Stimulated activated CD8-positive, alpha-beta memory T cell treated with anti-CD3 and anti-CD28 coated beads, Interleukin-7, amount 100 ng/mL, for 48 hours (primary cell): ENCODE measurements at places on chromosomes 2 and 18.

DNA sequence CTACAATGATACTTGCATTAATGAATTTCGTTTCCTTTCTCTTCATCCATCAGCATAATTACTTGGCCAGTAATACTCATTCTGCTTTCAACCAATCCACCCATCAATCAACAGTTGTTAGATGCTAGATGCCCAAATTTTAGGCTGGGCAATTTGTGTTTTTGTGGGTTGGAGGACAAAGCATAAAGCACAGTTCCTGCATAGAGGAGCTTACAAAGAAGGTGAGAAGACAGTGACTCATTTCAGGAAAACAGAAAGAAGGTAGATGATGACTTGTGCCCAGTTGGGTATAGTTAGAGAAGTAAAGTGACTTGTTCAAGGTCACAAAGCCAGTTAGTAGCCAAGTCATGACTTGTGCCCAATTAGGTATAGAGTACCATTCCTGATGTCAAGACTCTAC, 1186.8 kb upstream of the CELF4 start:
- DNase-seq = no peak

- no peak for DNase-seq
Observed at GRCh38 chr2:37916512-37917082, 8.5 kb upstream of the RMDN2 start.

DNA sequence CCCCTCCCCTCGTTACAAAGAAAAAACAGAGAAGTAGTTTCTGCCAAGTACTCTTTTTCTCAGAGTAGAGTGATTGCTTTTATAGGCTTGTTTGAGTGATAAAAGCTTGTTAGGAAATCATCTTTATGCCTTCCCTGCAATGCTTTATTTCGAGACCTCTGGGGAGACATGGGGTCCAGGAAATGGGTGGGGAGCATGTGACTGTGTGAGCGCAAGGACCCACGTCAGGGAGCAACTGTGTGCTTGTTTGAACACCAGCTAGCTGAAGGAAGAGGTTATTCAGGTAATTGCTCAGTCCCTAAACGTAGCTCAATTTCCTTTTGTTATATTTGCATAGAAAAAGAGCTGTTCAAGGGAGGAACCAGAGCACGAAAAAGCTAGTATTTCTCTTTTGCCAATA, 187.3 kb downstream of the FAM210A start:
- no peak for DNase-seq

- no peak for DNase-seq
Observed at GRCh38 chr2:105328281-105329196, 996 bp downstream of the TGFBRAP1 start.

DNA sequence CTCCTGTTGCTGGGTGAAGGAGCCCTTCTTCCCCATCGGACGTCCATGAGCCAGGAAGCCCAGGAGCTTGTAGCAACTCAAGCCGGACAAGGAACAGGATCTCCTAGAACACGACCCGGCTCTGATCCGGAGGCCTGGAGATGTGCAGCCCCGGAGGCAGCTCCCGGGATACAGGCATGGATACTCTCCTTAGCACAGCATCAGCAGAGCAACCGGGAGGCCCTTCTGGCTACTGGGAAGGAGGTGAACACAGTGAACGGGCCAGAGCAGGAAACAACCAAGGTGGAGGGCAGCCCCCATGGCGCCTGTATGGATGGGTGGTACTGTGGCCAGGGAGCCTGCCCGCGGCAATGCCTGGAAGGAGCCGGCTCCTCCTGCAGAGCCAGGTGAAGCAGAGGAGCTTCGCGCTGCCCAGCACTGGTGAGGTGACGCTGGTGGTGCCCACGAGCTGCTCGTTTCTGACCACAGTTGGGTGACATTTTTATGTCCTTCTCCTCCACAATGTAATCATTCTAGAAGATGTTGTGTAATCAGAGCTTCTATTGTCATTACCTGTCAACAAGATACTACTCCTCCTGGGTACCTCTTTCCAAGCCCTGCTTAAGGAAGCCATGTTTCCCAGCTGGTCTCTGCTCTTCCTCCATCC, 94.3 kb downstream of the TWIST2 start:
- no peak for DNase-seq

DNA sequence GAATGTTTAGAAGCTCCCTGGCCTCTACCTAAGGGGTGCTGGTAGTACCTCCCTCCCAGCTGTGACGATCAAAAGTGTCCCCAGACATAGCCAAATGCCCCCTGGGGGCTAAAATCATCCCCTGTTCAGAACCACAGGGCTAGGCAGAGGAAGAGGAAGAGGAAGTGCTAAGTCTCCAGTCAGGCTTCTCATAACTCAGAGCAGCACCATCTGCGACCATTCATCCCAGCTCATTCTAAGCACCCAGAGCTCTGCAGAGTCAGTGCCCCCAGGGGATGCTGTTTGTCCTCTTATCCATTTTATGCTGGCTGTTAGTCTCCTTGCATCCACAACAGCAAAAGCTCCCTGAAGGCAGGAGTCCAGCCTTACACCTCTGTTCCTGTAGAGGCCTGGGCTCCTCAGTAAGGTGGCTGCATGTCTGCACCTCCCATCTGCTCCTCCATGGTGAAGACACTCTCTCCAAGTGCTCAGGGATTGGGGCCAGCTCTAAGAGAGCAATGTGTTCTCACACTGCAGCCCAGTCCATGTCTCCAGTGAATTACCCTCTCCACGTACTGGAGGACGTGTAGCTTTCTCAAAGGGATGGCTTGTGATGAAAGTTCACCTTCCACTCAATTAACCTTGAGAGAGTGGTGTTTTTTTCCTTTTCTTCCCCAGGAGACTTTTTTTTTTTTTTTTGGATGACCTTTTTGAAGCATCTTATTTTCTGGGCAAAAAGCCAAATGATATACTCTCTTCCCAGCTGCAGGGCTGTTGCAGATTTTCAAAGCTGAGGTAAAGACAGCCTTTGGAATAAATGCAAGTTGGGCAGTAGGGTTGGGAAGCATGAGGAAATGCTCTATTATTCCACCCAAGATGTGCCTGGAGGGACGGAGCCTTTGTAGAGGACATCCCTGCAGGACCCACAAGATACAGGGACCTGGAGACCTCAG, 158.9 kb upstream of the SLC14A2 start:
- DNase-seq = no peak

DNA sequence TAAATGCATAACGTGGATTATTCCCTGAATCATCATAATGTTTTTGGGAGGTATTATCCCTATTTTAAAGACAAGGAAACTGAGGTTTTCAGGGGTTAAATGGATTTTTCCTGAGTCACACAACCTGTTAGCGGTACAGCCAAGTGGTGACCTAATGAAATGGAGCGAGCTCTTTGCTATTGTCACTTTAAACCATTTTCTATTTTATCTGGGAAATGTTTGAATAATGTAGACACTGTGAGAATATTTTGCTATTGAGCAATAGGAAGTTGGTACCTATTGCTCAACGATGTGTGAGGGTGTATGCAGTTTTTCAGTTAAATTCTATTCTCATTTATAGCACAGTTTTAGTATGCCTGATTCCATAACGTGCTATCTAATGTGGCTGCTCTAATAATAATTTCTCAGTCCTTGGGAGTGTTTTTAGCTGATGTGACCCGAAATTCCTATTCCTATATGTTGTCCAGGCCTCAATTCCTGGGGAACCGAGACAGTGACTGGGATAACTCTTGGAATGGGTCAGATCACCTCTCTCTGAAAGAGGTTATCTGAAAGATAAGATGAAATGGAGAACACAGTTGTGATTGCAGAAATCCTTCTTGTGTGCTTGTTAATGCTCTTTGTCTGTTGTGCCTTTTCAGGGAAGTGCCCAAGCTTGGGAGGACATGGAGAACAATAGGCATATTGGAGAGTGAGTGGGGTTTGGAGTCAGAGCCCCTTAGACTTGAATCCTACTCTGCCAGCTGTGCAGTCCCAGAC, 38.4 kb downstream of the ABCB11 start:
- DNase-seq = no peak

GRCh38 chr2:86393521-86394491, 47.4 kb upstream of the KDM3A start:
- DNase-seq = no peak

- DNase-seq = no peak
Observed at GRCh38 chr2:79977792-79978191, 326.8 kb downstream of the LRRTM1 start.

- no peak for DNase-seq
Observed at GRCh38 chr2:86021396-86022378, 84.0 kb downstream of the POLR1A start.

DNA sequence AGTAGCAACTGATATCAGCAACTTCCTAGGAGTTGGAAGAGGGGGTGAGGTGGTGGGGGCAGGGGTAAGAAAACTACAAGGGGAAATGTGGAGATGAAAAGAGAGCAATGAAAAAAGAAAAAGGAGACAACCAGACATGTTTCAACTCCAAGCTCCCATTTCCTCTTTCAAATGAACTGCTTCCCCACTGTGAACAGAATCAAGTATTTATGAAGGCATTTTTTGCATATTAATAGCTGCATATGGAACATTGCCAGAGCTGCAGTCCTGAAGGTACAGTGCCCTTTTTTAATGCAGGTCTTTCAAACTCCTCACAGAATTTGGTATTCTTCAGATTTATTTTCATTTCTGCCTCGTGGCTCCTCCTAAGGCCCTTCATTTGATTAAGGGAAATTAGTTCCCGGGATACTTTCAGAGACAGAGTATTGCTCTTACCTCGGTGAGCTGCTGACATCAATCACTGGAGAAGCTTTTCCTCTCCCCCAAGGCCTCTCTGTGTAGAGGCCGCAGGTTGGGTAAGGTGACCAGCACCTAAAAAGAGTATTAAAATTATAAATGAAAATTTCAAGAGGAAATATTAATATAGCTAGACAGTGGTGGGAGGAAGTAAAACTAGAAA, 68.4 kb downstream of the KIAA2012 start:
- no peak for DNase-seq

DNA sequence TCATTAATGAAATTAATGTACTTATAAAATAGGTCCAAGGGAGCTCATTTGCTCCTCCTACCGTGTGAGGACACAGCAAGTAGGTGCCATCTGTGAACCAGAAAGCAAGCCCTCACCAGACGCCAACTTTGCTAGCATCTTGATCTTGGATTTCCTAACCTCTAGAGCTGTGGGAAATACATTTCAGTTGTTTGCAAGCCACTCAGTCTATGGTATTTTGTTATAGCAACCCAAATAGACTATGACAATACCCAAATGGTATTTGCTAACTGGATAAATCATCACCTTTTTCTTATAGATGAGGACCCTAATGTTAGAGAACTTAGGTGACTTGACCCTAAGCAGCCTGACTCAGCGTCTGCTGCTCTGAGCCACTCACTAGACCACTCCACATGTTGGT, 379.6 kb downstream of the HRH4 start:
- no peak for DNase-seq

DNA sequence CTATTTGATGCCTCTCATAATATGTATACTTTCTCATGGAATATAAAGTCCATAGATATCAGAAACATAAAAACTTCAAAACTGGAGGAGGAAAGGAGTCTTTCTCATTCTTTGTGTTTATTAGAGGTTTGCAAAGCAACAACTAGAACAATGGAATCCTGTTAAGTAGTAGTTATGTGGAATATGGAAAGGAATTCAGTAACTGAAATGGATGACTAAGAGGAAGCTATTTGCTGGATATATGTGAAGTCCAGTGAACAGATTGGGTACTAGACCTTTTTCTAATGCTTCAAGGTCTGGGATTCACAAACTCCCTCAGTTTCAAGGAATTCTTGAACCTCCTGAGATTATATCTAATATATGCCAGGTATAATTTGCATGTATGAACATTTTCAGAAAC, 353.6 kb upstream of the FANCL start:
- DNase-seq = no peak

- DNase-seq = no peak
Observed at GRCh38 chr2:82330155-82330554, 2025.6 kb upstream of the LRRTM1 start.

GRCh38 chr2:175259164-175259563, 77.7 kb upstream of the ATP5MC3 start:
- DNase-seq = no peak

DNA sequence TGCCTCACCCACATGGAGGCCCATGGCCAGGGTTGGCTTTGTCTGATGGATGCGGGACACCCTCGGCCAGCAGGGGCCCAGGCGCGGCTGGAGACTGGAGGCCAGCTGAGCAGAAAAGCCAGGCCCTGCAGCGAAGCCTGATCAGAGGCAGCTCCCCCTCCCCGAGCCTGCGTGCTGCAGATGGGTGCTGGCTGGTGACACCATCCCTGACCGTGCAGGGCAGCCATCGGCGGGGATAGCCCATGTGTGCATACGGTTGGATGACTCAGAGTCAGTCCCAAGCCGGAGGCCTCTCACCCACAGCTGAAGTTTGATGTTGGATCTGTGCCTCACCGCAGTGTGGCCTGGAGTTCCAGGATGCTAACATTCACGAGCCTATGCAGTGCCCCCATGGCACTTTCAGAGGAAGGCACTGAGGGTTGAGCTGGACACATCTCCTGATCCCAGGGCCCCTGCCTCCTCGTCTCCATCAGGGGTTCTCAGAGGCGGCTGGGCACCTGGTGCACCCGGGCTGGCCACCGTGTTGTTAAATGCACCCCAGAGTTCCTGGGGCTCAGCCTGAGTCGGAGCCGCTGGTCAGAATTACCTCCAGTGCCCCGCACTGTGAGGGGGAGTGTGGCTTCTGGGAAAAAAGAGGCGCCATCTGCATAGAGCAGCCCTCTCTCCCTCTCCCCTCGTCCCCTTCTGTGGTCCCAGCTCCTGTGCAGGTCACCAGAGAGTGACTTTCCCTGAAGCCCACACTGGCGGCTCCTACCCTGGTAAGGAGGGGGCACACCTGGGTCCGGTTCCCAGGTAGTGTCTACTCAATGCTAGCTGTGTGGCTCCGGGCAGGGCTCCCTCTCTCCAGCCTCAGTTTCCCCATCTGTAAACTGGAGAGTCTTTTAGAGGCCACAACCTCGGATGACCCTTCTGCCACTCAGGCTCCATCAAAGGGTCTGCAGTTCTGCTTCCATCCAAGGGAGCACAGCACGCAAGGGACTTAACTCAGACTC, 19.4 kb upstream of the KIF1A start:
- no peak for DNase-seq

GRCh38 chr2:238105506-238106338, 5.6 kb downstream of the ESPNL start:
- DNase-seq = no peak

- DNase-seq = no peak
Observed at GRCh38 chr2:47127862-47128543, 27.1 kb downstream of the STPG4 start.

DNA sequence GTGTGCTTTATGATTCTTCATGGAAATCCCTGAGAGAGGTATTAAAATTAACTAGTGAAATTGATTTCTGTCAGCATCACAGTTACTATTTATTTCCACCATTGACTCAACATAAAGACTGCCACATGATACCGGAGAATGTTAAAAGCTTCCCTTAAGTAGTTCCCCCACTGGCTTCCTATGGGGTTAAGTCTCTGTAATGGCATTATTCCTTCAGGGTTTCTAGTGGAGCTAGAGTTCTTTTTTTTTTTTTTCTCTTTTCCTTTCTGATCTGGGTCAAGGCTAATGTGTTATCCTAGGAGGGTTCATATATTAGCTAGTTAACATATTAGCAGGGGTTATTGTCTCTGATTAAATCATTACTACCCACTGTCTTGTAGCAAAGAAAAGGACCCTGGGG, 1919.1 kb upstream of the PIK3C3 start:
- DNase-seq = no peak

- no peak for DNase-seq
Observed at GRCh38 chr2:205701509-205701908, 19.2 kb downstream of the NRP2 start.
